ENCODE measurements at places on chromosomes 6 and 20.

- H3K4me3 ChIP-seq, result no peak overlapping the region
- H3K27me3 ChIP-seq, result no peaks in the 10 kb centered on the region
- H3K27ac ChIP-seq, result no peak overlapping the region
- H3K36me3 ChIP-seq, result no peaks in the 10 kb centered on the region
- DNase-seq, result no peak
- H3K4me1 ChIP-seq, result peaks cover 1% of the 10 kb centered on the region
These were observed 157.1 kb downstream of the AKAP7 start for GRCh38 chr6:131292145-131292938.

DNA sequence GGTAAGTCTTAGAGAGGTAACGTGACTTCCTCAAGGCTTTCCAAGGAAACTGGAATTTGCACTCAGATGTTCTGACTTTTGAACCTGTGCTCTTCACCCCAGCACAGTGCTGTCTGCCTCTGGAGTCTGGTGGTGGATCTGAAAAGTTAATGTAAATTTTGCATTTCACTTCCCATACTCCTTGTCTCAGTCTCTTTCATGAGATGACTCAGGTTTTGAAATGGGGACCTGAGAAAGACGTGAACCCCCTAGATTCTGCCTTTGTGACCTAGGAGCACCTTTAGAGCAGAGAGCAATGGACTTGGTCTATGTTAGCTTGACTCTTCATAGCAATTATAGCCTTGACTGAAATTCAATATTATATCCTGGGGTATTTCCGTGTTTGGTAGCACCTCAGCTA, 223.0 kb downstream of the QKI start:
- H3K27ac ChIP-seq, result no peak overlapping the region
- H3K36me3 ChIP-seq, result no peaks in the 10 kb centered on the region
- no peak for DNase-seq

DNA sequence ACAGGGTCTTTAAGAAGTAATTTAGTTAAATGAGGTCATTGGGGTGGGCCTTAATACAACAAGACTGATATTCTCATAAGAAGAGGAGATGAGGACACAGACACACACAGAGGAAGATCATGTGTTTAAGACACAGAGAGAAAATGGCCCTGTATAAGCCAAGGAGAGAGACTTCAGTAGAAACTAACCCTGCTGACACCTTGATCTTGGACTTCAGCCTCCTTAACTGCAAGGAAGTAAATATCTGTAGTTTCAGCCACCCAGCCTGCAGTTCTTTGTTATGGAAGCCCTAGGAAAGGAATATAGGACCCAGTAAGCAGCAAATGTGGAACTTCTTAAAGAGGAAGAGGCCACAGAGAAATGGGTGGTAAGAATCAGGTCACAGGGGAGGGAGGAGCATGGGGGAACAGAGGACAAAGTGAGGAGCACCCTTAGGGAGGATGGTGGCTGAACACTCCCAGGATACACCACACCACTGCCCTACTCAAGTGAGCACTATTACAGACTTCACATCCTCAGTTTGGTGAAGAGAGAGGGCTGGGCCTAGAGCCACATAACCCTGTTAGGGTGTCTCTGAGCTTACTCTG, 762 bp downstream of the SIRPB1 start:
- peaks cover 46% of the 10 kb centered on the region for H3K4me1 ChIP-seq
- no peak overlapping the region for H3K4me3 ChIP-seq
- DNase-seq, result no peak
- H3K36me3 ChIP-seq, result peaks cover 31% of the 10 kb centered on the region

DNA sequence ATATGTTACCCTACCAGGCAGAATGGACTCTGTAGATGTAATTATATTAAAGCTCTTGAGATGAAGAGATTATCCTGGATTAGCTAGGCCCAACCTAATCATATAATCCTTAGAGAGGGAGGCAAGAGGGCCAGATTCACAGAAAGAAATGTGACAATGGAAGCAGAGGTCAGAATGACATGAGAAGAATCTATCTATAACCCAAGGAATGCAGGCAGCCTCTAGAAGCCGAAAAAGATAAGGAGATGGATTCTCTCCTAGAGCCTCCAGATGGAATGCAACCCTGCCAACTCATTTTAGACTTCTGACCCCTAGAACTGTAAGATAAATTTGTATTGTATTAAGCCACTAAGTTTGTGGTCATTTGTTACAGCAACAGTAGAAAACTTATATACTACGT, 12.3 kb downstream of the PXT1 start:
- H3K4me1 ChIP-seq, result peaks cover 5% of the 10 kb centered on the region
- no peak for DNase-seq
- no peaks in the 10 kb centered on the region for H3K27me3 ChIP-seq
- H3K36me3 ChIP-seq, result no peaks in the 10 kb centered on the region

GRCh38 chr6:104682722-104683643, 176.7 kb downstream of the HACE1 start:
- peaks cover 9% of the 10 kb centered on the region for H3K4me1 ChIP-seq
- H3K36me3 ChIP-seq, result no peaks in the 10 kb centered on the region
- H3K27ac ChIP-seq, result no peak overlapping the region
- DNase-seq, result peak; percentile 46
